ENCODE measurements at places on chromosomes 2 and 18.

DNA sequence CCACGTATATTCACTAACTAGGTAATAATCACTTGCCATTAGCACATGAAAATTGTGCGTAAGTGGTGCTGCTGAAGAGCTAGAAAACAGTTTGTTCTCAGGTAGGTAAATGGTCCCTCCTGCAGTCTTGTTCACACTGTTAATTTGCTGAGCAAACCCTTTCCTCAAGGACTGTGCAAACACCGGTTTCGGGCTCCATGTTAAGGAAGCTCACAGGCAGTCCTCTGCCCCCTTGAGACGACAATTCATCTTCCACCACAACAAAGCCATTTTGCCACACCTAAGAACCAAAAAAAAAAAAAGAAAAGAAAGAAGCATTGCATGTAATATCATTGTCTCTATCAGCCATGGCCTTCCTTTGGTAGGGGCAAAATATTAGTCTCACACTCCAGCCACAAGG lies 193.9 kb downstream of the BCL11A start:
- DNase-seq, result no peak

DNA sequence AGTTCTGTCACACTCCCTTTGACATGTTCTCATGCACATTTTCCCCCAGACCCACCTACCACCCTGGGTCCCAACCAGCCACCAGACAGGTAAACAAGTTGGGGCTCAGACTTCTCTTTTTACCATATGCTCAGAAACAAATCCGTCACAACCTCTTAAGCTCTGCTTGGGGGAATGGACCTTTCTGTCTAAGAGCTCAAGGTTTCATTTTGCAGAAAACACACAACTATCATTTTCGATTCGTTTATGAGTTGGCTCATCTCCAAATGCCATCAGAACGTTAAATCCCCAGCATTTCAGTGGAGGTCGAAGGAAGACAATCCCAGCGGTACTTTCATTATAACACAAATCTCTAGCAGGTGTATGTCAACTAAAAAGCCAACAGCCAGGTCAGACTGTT lies 30.6 kb upstream of the NCK2 start:
- DNase-seq, result no peak

GRCh38 chr18:65751155-65752085 lies 608 bp downstream of the CDH7 start:
- no peak for DNase-seq

- DNase-seq, result peak; percentile 27
Measured at GRCh38 chr2:184598316-184599053, at the start of gene ZNF804A. TSS of gene ZNF804A (plus strand) at chr2:184598529. CDS start at chr2:184598960, 431 bp downstream.

DNA sequence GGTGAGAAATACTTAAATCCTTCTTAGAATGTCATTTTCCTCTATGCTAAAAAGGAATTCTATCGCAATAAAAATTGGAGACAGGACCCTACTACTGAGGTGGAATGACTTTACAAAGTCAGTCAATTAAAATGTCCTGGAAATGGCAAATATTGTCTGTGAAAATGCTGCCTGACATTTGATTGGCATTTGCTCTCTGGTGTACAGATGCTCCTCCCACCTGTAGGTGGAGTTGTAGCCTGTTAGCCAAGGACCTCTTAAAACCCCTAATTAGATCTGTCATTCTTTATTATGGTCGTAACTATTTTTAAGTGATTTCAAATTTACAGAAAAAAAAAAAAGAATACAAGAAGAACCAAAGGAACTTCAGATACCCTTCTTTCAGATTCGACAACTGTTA lies 393.1 kb upstream of the KLHL29 start:
- DNase-seq, result no peak

DNA sequence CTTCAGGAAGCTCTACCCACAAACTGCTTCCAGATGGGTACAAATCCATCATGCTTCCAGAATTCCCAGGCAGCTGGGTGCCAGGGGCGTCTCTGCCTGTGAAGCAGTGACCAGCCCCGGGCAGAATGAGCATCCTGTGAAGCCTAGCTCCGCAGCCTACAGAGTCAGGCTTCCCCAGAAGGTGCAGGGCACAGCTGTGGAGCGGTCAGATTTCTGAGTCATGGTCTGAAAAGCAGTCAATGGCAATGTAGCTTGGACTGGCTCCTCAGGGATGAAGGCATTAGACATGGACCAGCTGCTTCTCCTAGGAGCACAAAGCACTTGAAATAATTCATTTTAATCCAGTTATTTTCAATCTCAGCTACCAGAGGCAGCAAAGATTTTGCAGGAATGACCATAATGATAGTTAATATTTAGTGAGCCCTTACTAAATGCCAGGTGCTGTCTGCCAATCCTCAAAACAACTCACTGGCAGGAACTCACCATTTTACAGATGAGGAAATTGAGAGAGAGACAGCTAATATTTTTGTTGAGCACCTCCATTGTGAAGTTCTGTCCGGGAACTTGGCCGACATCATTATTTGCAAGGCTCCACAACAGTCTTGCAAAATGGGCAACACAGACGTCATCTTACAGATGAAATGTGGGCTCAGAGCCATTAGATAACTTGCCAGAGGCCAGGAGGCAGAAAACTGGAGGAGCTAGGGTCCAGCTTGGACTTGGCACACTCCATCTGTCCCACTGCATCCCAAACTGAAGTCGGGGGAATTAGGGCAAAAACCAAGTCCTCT lies 31.7 kb downstream of the ACMSD start:
- no peak for DNase-seq

DNA sequence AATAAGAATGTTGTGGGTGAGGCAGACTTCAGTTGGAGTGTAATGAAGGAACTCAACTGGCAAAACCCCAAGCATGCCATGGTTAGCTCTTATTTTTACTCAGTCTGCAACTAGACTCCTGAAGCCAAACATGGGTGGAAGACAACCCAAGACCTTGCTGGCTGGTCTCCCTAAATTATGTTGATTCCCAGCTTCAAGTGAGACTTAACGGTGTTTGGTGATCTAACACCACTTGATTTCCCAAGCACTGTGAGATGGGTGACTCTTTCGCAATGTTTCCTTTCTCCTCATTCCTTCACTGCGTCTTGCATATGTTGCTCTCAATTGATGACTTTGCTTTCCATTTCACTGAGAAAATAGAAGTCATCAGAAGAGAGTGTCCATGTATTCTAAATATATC lies 693.1 kb downstream of the DCC start:
- no peak for DNase-seq

DNA sequence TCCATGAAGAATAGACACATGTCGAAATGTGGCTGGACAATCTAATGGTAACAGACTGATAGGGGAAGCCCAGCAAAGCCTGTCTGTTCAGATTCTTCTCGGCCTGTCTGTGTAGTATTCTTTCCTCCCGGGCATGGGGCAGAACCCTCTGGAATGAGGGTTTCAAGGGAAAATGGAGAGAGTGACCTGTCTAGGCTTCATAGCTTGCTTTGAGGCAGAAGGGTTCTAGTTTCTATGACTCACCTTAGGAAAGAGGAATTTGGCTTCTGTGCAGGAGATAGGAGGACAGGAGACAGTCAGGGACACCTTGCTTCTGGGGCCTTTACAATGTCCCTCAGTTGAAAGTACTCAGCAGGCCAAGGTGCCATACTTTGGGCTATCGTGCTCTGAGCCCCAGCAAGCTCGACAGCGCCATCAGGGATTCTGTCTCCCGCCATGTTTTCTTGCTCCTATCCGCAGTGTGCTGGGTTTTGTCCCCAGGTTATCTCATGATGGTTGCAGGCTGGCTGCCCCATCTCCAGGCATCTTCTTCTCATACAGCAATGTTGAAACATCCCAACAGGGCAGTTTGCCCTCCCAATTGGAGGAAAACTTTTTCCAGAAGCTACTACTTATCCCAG lies 74.7 kb upstream of the TLK1 start:
- no peak for DNase-seq

DNA sequence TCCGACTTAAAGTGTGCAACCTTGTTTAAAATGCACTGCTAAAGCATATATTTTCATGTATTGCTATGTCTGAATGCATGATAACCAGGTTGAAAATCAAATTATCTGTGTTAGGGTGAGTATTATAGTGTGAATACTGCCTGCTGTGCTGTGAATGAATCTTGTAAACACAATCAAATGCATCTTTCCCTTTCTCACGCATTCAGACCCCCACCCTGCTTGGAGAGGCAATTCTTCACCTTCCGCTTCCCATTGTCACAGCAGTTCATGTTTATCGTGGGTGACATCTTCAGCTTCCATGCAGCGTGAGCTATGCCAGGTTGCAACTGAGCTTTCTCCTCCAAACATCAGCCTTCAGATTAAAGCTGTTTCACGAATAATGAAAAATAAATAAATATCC lies 418.0 kb downstream of the MEIS1 start:
- no peak for DNase-seq

GRCh38 chr2:100396483-100396882 lies 21.0 kb downstream of the CHST10 start:
- no peak for DNase-seq

DNA sequence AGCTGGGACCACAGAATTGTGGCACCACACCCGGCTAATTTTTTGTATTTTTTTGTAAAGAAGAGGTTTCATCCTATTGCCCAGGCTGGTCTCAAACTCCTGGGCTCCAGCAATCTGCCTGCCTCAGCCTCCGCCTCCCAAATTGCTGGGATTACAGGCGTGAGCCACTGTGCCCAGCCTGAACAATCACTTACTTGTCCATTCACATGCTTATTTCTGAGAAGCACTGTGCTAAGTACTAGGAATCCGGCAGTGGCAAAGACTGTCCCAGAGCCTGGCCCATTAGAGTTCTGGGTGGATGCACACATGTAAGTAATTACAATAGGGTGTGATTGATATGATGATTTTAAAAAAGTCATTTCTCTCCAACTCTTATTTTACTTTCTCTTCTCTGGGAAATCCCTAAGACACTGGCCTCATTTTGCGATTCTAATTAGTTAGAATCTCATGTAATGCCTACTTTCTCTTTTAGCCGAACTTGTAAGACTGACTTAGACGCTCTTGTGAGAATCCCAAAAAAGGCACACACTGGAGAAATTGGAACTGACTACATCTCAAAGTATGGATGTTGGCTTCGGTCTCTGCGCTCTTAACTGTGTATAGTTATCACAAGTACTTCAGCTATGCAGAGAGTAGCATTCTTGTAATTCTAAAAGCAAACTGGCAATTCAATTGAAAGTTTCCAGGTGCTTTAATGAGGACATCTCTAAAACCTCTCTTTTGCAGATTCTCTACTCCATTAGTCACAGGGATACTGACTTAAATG lies 567.7 kb downstream of the DCC start:
- DNase-seq, result no peak

DNA sequence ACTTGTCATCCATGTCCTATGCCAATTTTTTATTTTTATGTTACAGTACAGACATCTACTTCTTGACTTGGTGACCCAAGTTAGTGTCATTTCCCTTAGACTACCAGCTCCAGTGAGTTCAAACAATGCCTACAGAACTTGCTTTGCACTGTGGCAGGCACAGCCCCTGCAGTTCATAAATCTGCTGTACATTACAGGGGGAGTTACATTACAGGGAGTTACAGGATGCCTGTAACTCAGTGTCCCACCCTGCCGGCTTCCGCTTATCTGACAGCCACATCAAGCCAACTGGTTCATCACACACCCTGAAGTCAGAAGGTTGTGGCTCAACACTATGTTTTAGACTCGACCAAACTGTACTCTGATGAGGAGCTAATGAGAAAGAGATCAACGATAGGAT lies 7.8 kb upstream of the NPAS2 start:
- DNase-seq, result no peak

GRCh38 chr2:71669628-71670429 lies 216.5 kb downstream of the DYSF start:
- no peak for DNase-seq

DNA sequence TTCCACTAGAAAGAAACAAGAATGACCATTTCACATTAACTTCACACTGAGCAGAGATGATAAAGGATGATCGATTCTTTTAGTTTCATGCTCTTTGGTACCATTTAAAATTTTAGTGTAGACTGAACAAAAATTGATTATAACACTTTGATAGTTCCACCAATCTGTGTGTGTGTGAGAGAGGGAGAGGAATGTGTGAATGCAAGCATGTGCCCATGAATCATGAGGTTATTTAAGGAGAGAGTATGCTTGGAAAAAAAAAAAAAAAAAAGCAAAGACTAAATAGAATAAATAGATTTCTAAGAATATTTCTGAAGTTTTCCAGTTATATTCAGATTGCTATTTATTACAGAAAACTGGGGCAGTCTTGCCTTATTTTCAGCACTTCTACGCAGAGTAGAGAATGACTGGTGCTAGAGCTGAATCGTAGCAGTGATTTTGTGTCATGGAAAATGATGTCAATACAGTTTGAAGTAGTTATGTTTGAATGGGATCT lies 900.8 kb downstream of the SLC4A3 start:
- no peak for DNase-seq

- DNase-seq, result no peak
Measured at GRCh38 chr2:9985531-9986328, 34.2 kb downstream of the GRHL1 start.

GRCh38 chr2:208415255-208415654 lies 8.7 kb downstream of the PTH2R start:
- no peak for DNase-seq

- DNase-seq, result no peak
Measured at GRCh38 chr2:111117598-111118480, 2.9 kb upstream of the BCL2L11 start.

- DNase-seq, result no peak
Measured at GRCh38 chr2:159907909-159908308, 109.9 kb upstream of the CD302 start.

- no peak for DNase-seq
Measured at GRCh38 chr2:62217970-62218369, 22.1 kb downstream of the B3GNT2 start.

GRCh38 chr18:24346254-24346653 lies 51.4 kb downstream of the OSBPL1A start:
- DNase-seq, result no peak

DNA sequence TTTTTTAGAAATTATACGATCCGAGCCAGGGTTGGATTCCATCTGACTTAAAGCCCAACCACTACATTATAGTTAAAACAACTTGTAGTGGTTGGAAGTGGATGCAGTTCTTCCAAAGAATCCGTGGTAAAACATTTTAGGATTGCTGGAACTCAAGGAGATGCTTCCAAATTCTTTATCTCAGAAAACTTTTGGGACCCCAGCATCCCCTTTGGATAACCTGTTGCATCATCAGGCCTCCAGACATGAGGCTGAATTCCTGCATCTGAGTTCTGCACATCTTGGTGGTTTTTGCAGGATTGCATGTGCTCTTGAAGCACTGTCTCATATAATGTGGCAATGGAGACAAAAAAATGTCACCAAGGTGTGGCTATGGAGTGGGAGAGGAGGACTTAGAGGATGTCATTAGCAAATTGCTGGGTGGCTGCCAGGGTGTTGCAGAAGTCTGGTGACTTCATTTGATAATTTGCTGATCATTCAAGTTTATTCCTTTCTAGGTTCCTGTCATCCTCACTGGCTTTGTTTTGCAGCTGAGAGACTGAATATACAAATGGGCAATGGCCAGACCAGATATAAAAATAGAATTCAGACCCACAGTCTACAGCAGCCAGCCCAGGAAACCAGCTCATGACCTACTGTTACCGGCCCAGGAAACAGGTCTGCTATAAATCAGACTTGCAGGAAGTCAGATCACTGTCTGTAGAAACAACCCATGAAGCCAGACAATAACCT lies 207.7 kb downstream of the BCL2 start:
- no peak for DNase-seq
